ENCODE measurements at places on chromosomes 1 and 21.

DNA sequence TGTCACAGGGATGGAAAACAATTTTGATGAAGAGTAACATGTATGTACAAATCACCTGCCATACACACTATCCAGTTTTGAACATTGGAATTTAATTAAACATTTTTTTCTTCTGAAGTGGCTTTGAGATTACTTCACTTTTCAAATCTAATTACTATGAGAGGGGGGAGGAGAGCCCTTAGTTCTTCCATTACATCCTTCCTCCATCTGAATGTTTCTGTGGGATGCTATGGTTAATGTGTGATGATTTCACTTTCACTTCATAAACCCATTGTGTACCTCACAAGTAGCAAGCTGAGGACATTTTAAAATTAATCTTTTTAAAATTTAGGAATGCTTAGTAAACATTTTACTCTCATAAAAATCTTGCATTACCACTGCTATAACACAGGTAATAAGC is 156.9 kb downstream of the RUNX1 start:
- no peak for DNase-seq

- DNase-seq = no peak
These were observed 37.3 kb downstream of the CDC42 start for GRCh38 chr1:22089787-22090186.

GRCh38 chr1:67789551-67789950 is 43.7 kb downstream of the GNG12 start:
- DNase-seq = no peak

DNA sequence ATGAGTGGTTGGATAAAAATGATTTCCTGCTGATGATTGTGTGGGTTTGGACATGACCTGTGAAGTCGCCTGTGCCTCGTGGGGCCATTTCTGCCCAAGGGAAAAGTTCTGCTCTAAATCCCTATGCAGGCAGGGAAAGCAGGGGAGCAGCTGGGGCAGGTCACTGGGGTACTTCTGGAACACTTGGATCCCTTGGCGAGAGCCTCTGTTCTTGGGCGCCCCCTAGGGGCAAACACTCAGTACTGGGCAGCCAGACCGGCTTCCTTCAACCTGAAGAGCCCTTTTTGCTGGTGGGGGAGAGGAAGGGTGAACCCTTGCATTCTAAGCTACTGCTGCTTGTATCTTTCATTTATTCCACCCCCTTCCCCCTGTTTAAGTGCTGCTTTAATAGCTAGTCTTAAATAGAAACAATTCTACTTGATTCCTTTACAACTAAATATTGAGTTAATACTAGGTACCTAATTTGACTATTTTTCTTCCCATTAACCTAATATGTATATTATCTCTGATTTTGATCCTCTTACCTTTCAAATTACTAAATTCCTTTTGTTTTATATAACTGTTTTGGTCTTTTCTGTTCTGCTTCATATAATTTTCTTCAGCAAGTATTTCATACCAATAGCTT is 5.1 kb upstream of the CLEC20A start:
- no peak for DNase-seq

- no peak for DNase-seq
These were observed 1.0 kb upstream of the OR10J4 start for GRCh38 chr1:159430985-159431384.
